ENCODE measurements at places on chromosomes 5 and 9. TPM values are rescaled to one million over a fixed set of nuclear protein-coding genes. Genes with fewer than 3 reads are reported as not detected.
A peak's percentile ranks its signal among the peaks of the same experiment; 100 is the strongest.

The ENG gene
- total RNA-seq, result 217 TPM

The ANKRD20A1 gene
- total RNA-seq, result 2.0 TPM

The COQ4 gene
- 20.0 TPM for total RNA-seq

DNA sequence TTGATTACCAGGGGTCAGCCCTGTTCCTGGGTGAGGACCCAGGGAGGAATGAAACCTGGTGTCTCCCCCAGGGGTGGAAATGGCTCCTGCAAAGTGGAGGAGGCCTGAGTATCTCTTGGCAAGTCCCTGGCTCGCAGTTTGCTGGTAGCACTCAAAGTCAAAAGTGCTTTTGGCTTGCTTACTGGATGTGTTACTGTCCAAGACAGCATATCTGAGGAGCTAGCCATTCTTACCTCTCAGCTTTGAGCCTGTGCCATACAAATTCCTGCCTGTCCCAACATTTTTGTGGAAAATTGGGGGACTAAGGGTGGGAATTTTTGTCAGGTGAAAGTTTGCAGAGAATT is 9.9 kb downstream of the ZNF618 start:
- DNase-seq, result no peak

DNA sequence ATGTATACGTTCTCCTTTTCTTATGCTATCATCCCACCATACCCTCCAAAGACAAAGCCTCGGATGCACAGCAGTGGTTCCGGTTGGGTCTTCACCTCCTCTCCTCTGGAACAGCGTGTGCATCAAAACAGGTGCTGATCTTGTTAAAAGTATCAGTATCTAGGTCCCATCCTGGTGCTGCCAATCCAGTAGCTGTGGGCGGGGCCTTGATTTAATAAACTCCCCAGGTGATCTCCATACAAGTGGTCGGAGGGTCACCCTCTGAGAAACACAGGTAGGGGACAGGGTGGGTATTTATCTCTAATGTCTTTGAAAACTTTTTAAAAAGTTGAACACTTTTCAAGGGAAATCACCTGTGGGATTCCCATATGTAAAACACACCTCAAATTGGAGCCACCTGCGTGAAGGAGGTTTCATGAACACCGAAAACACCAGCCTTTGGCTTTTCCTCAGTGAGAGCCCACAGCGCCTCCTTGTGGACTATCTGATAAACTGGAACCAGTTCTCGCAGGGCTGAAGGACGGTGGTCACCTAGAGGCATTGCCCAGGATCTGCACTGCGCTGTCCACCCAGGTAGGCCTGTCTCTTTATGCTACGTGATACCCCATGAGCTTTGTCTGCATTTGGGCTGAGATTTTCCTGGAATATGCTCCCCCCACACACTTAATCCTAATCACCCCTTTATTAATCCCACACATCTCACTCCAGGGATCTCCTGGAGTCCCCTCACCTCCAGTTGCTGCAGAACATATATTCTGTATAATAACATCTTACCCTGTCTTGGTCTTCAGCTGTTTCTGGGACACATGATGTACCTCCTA is 80.5 kb upstream of the EPB41L4B start:
- no peak for DNase-seq

The CIZ1 gene
- 88.3 TPM for total RNA-seq

DNA sequence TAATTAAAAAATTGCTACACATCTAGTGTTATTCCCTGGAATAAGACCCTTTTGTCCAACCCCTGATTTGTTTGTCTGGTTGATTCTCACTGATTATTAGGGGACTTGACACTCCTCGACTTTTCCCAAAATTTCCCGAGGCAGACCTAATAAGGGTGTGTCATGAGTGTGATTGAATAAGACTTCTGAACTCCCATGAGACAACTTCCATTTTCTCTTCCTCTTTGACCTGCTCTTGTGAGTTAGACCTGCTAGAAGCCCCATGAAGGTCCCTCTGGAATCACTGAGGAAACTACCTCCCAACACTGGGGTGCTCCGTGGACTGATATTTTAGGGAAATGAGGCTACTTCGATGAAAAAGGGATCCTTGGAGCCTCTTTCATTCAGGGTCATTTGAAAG is 83.4 kb downstream of the MUSK start:
- DNase-seq, result no peak

The C9 gene
- total RNA-seq, result 0.19 TPM

DNA sequence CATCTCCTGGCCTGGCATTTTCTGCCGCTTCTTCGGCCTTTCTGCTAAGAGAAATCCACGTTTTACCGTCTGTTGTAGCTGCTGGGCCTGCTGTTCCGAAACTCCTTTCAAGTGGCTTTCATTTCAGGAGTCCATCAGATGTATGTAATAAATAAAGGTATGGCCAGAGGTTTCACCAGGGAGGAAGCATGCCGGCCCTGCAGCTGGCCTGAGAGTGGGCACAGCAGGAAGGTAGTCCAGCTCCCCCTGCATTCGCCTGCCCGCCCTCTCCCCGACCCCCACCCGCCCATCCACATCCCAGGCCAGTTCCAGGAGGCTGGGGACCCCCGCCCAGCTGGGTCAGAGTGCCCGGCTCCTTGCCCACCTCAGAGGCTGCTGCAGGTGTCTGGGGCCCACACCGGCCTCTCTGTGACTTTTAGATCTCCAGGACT is 46.4 kb upstream of the EXOC3 start:
- DNase-seq, result peak; percentile 62

- no peak for DNase-seq
Observed at GRCh38 chr5:176819476-176819875, 9.1 kb downstream of the UNC5A start.

- DNase-seq, result no peak
Observed at GRCh38 chr5:53110156-53110555, 599 bp upstream of the MOCS2 start.

- DNase-seq, result no peak
Observed at GRCh38 chr9:81318571-81318970, 370.8 kb downstream of the TLE1 start.

- no peak for DNase-seq
Observed at GRCh38 chr9:82201196-82201595, 212.6 kb downstream of the SPATA31D1 start.

- DNase-seq, result no peak
Observed at GRCh38 chr5:66002415-66002814, 76.0 kb downstream of the ERBIN start.

The FOXD1 gene
- 15.8 TPM for total RNA-seq

- DNase-seq, result no peak
Observed at GRCh38 chr9:110142868-110143481, 65.0 kb downstream of the C9orf152 start.

DNA sequence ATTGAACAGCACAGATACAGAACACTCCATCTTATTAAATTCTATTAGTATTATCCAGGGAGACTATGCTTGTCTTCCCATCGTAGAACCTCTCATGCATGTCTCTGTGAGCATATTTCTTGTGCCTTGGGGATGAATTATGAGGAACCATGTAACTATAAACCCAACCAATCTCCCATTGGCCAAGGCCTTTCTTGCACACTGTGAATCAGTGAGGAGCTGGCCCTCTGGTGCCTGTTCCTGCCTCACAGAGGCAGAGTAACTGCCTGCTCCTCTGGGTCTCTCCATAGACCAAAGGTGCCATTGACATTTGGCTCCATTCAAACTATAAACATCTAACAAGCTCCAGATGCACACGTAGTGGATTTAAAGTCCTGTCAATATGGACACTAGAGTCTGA is 190.4 kb downstream of the ENC1 start:
- no peak for DNase-seq
